M059J (cell line): ENCODE measurements at places on chromosomes 11 and 22. TPM values are rescaled to one million over a fixed set of nuclear protein-coding genes. Genes with fewer than 3 reads are reported as not detected.

GRCh38 chr11:105206633-105207032 is 67.1 kb upstream of the CARD18 start:
- DNase-seq, result no peak

DNA sequence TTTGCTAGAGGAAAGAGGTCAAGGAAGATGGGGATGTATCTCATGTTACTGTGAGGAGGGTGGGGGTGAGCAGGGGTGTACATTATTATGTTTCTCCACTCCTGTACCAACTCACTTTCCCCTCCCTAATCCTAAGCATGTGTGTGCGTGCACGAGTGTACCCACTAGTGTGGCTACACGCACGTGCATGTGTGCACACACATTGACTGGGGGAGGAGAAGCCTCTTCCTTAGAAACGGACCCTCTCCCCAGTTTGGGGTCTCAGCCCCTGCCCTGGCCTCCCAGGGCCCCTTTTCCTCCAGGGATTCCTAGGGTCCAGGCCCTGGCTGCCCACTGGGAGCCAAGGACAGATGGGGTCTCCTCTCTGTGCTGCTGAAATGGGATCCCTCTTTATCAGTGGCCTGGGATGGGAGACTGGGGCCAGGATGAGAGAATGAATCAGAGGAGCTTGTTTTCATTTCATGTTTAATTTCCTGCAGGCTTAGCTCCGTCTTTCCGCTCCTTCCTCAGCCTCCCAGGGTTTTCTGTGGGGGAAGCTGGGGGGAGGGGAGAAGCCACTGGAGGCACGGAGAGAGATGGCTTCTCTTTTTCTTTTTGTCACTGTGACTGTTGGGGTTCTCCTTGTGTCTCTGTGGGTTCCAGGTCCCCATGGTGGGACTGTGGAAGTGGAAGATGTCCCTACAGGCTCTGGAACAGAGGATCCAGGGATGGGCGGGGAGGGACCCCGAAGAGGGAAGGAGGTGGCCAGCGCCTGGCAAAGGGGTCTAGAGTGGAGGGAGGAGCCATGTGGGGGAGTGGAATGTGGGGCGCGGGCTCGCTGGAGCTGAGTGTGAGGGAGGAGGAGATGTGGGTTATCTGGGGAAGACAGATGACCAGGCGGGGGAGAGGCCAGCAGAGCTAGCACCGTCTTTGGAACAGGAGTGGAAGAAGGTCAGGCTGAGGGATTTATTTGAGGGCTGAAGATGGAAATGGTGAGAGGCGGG is 40.3 kb downstream of the ALX4 start:
- peak; percentile 12 for DNase-seq

- no peak for DNase-seq
Measured at GRCh38 chr22:50199251-50199721, 1.5 kb upstream of the SELENOO start.

DNA sequence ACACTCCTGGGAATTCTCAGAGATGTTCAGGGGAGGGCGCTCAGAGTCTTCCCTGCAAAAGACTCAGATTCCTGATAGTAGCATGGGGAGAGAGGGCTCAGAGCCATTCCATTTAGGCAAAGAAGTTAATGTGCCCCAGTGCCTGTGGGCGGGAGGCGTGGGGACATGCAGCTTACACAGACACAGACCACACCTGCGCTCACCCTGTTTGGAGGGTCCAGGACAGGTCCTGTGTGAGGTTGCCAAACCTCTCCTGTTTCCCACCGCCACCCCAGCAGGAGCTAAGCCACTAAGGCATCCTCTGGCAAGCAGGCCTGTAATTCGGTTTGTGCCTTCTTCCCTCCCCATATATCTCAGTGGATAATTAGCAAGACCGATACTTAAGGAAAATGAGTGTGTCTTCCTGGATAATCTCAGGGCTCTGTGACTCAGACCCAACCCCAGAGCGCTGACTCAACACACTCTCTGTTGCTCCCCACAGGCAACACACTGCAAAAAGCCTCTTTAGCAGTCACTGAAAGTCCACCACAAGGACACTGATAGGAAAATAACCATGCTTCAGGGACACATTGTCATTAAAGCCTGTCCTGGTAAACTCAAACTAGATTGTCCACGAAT is 118.9 kb upstream of the LMO1 start:
- peak; percentile 85 for DNase-seq

- DNase-seq, result no peak
Measured at GRCh38 chr22:38273135-38273826, 471 bp upstream of the TMEM184B start.

DNA sequence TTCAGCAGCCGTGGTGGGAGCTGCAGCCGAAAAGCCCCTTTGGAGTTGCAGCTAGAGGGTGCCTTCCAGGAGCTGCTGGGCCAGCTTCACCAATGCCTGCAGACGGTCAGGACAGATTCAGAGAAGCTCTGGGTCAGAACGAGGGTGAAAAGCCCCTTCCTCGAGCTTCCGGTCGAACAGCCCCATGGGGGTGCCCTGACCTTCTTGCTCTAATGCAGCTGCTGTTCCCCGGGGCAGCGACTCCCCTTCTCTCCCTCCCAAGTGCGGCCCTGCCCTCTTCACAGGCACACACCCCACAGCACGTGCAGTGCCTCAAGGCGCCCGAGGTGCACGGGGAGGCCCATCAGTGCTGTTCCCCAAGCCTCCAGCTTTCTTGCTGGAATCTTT is 9.6 kb upstream of the IFITM3 start:
- no peak for DNase-seq

DNA sequence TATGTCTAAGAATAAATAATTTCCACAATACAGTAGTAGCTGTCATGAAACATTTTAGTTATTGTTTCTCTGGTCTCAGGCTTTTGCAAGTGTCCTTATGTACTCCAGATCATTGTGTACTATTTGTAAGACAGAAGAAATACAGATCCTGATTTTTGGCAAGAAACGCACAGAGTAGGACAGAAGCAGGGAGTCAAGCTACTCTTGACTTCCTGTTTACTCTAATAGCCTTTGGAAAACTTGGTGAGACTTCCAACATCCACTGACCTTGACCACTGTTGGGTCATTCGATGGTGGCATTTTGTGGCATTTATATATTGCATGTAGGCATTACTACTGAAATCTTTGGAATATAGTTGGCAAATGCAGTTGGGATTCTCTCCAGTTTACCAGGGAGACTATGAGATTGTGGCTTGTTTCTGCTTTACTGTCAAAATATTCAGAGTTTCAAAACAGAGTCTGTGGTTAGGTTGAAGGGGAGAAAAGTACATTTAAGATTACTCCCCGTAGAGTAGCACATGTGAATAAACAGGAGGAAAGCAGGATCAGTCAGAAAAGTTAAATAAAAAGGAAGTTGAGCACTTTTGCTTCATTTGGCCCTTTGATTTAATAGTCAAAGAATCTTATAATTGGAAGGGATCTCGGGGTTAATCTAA is 726.1 kb upstream of the CCDC90B start:
- no peak for DNase-seq

DNA sequence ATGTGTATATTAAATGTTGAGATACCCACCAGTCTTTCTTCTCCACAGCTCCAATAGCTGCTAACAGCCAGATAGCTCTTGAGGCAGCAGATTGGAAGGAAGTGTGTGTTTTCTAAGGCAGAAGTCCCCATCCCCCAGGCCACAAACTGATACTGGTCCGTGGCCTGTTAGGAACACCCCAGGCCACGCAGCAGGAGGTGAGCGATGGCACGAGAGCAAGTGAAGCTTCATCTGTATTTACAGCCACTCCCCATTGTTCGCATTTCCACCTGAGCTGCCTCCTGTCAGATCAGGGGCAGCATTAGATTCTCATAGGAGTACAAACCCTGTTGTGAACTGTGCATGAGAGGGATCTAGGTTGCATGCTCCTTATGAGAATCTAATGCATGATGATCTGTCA is 12.7 kb downstream of the CCDC73 start:
- DNase-seq, result no peak

Gene PRG3
- total RNA-seq, result not detected in 2 replicates

DNA sequence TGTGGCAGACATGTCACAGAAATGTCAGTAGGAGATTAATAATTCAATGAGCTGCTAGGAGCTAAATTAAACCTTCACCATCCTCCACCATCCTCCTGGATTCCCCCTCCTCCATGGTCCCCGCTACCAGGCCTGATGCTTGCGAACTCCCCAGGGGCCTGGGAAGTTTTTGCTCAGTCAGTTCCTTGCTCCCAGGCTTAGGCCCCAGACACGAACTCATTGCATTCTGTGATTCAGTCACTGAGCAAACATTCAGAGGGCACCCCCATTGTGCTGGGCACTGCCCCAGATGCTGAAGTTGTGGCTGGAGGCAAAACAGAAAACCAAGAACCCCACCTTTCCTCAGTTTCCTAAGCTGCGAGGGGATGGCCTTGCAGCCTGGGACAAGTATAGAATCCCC is 14.3 kb downstream of the NPTXR start:
- DNase-seq, result no peak

Gene IGF2
- 0.02 and 0.07 TPM in 2 replicates for total RNA-seq
